ENCODE measurements at places on chromosomes 2 and 18.

GRCh38 chr2:51263951-51264350 lies 232.0 kb upstream of the NRXN1 start:
- no peak for DNase-seq

DNA sequence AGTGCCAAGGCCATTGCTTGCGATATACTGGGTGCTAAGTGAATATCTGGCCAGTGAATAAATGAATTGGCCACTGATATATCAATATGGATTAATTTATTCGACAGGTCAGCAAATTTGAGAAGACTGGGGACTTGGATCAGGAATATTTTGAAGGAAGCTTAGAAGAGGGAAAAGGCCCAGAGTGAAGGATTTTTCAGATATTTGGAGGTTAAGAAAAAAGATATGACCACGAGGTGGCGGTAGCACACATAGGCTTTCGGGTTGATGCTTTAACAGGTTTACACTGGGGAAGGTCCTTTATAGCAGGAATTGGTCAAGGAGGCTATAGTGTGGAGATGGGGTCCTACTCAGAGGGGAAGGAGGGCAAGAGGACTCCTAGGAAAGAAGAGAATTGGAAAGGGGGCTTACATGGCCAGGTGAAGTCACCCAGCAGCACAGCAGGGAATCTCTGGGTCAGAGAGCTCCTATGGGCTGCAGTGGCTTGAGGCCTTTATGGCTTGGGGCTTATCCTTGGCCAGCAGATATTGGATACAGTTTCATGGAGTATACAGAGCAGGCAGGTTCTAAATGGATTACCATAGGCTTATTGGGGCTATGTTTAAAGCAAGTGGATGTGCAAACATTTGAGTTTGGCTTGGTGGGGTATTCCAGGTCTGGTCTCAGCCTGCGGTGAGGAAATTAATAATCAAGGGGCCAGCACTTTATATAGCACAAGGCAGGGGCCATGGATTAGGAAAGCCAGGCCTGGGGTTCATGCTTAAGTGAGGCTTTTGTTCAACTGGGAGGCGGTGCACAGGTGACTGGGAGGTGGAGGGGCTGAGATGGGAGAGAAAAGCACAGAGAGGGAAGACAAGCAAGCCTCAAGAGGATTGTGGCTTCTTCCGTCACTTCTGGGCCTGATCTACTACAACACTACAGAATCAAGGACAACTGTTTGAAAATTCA lies 9.7 kb downstream of the IL1RN start:
- DNase-seq: peak; percentile 27

- DNase-seq: no peak
These were observed 29.5 kb downstream of the SERPINB5 start for GRCh38 chr18:63506336-63506646.

GRCh38 chr2:214261683-214262082 lies 149.2 kb upstream of the VWC2L start:
- no peak for DNase-seq

DNA sequence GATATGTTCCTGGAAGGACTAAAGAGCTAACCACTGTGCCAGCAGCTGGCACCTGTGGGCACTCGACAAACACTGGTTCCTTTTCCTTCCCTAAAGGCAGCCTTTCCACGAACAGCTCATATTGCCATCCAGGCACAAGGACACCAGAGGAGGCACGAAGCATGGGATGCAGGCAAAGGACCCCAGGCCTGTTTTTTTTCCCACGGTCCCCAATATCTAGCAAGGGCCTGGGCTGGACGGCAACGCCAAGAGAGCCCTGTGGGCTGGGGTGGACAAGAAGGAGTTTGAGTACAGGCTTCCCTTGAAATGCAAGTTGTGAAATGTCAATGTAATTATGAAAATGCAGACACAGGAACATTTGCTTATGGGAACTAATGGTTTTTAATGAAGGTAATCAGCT lies 135.9 kb downstream of the CYP26B1 start:
- DNase-seq: no peak

- DNase-seq: peak; percentile 30
These were observed 96.6 kb downstream of the TXNL1 start for GRCh38 chr18:56541793-56542192.

DNA sequence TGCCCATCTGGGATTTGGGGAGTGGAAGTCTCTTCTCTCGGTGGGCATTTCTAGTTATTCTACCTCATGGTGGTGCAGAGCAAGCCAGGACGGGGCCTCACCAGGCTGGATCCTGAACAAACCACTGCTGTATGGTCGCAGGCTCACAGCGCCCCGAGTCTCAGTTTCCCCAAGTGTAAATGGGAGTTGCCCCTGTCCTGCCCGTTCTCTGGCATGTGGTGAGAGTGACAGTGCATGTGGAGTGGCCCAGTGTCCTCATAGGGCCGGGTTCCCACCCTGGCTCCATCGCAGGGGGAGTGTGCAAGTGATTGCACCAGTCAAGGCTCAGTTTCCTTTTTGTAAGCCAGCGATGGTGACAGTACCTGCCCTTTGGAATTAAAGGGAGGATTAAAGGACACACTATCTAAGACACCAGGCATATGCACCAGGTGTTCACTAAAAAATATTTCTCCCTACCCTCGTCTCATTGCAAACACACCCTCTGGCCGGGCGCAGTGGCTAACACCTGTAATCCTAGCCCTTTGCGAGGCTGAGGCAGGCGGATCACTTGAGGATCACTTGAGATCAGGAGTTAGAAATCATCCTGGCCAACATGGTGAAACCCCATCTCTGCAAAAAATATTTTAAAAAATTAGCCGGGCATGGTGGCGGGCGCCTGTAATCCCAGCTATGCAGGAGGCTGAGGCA lies 173.3 kb upstream of the MYCN start:
- no peak for DNase-seq

GRCh38 chr18:58860747-58861231 lies 3.9 kb upstream of the ZNF532 start:
- peak; percentile 58 for DNase-seq

GRCh38 chr2:101291973-101292372 lies 16.5 kb downstream of the RNF149 start:
- no peak for DNase-seq

- DNase-seq: peak; percentile 55
These were observed 93.8 kb upstream of the LDAH start for GRCh38 chr2:20916604-20917286.

DNA sequence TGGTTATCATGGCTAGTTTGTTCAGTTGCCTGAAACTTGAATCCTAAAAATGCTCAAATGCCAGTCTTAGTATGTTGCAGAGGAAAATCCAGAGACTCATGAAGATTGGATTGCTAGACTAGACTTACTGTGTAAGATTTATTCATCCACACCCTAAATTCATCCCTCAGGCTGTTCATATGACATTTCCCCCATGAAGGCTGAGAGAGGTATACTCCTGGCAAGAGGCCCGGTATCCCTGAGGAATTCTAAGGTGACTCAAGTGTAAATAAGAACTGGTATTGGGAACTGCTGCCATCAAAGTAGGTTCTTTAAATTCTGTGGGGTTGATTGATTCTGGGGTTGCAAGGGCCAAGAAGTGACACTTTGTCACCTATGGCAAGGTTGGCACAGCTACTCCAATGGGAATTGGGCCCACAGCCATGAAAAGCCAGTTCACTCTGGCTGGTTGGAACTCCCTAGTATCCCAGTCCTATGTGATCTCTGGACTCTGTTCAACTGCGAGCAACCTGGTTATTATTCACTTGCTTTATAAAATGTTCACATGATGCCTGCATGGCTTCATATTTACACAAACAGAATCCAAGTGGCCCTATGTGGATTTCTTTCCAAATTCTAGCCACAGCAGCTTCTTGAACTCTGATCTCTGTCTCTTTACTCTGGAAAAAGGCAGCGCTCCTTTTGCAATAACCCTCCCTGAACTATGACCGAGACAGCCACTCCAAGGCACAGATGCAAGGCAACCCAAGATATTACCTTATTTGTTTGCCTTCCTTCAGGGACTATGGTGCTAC lies 429.1 kb downstream of the CBLN2 start:
- no peak for DNase-seq

GRCh38 chr2:233489666-233490065 lies 76.9 kb downstream of the USP40 start:
- DNase-seq: no peak

DNA sequence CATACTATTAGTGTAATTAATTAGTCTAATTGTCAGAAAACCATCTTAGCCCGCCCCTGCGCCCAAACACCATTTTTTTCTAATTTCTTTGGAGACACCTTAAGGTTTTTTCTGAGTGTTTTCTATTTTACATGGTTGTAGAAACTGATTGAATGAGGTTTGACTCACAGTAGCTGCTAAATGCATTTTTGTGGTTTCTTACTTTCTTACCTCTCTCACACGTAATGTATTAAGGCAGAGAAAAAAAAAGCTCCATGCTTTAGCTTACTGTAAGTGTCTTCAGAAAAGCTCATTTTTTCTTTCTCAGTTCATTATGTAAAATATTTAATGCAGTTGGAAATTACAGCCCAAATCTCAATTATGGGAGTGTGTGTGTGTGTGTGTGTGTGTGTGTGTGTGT lies 548.5 kb upstream of the LRRTM4 start:
- DNase-seq: no peak

- DNase-seq: peak; percentile 85
These were observed 115.4 kb upstream of the CDC42EP3 start for GRCh38 chr2:37786854-37787253.

DNA sequence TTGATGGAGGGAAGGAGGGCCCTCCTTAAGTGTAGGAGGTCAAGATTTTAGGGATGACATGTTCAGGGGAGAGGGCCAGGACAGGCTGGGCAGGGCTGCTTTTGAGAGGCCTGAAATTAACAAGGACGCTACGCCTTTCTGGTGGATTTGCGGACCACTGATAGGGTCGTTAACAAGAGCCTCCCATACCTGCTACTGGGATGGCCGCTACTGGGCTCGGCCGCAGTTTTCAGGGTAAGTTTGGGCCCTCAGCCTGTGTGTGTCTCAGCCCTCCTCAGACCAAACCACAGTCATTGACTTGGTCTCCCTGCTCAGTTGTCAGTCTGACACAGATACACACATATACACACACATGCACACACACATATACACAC lies 180.9 kb downstream of the SMAD2 start:
- no peak for DNase-seq

DNA sequence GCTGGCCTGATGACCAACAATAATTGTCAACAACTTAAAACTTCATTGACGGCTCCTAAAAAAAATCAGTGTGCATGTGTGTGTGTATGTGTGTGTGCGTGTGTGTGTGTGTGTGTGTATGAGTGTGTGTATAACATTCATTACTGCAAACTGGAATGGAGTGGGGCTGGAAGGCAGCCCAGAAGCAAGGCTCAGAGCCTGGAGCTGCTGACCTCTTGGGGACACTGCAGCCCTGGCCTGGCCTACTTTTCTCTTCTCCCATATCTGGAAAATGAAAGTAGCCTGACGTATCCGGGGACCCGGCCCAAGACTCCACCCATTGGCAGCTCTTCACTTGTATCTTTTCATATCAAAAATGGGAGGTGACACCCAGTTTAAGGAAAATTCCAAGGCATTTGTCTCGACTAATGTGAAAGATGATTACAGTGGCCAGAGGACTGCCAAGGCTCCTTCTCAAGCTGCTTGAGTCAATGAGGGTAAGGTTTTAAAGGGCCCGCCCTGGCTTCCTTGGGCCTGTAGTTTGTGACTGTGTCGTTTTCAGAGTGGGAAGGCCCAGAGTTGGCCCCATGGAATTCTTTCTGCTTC lies 72.4 kb upstream of the IL1R1 start:
- DNase-seq: peak; percentile 96

- DNase-seq: no peak
These were observed 95.0 kb downstream of the TMEM185B start for GRCh38 chr2:120128216-120128615.

GRCh38 chr2:237715459-237715947 lies 83.1 kb upstream of the RBM44 start:
- peak; percentile 70 for DNase-seq

DNA sequence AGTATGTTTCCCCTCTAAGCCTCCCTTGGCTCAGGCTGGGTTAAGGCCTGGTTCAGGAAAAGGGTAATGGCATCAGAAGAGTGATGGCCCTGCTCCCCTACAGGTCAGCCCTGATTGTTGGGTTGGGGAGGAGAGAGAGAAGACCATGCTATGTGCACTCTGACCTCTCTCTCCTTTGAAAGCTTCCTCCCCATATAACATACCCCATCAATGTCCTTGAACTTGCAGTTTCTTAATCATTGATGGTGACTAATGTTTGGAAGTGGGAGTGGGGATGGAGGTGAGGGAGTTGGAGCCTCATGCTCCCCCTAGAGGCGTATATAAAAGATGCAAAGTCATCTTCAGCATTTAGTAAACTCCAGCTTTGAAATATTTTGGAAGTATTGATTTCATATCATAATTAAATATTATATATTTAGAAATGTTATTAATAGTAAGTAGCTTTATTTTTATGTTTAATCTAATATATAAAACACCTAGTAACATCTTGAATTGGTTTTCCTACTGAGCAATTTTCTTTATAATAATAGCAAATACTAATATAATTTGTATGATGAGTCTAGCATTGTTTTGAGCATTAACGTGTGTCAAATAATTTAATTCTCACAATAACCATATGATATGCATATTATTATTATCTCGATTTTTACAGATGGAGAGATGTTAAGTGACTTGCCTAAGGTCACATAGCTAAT lies 8.8 kb downstream of the PLCL1 start:
- DNase-seq: no peak

DNA sequence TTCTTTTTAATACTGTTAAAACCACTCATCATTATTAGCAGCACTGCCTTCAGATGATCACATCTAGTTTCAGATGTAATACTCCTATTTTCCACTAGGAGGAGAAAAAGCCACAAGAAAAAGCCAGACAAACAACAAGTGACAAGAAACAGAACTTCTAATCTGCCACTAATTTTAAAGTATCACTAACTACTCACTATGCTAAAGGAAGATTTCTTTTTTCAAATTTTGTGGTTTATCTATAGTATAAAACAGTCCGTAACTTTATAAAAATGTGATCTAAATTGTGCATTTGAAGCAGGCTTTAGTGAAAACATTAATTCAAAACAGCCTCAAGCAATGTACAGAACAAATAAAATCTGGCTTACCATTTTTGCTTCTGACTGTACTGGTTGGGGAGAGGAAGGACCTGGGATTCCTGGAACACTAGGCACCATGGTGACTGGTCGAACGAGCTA lies 56.8 kb downstream of the ATF2 start:
- peak; percentile 64 for DNase-seq

GRCh38 chr2:9178904-9179571 lies 27.6 kb upstream of the ASAP2 start:
- DNase-seq: peak; percentile 79

- no peak for DNase-seq
These were observed 922.7 kb upstream of the CHAC2 start for GRCh38 chr2:52844701-52845423.

GRCh38 chr2:235052514-235053354 lies 100.9 kb downstream of the SH3BP4 start:
- DNase-seq: no peak

GRCh38 chr2:20304411-20304810 lies 46.2 kb downstream of the PUM2 start:
- DNase-seq: no peak
